ENCODE measurements at places on chromosomes 13 and 19.

DNA sequence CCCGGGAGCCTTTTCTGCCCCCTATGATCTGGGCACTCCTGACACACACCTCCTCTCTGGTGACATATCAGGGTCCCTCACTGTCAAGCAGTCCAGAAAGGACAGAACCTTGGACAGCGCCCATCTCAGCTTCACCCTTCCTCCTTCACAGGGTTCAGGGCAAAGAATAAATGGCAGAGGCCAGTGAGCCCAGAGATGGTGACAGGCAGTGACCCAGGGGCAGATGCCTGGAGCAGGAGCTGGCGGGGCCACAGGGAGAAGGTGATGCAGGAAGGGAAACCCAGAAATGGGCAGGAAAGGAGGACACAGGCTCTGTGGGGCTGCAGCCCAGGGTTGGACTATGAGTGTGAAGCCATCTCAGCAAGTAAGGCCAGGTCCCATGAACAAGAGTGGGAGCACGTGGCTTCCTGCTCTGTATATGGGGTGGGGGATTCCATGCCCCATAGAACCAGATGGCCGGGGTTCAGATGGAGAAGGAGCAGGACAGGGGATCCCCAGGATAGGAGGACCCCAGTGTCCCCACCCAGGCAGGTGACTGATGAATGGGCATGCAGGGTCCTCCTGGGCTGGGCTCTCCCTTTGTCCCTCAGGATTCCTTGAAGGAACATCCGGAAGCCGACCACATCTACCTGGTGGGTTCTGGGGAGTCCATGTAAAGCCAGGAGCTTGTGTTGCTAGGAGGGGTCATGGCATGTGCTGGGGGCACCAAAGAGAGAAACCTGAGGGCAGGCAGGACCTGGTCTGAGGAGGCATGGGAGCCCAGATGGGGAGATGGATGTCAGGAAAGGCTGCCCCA, 8.5 kb upstream of the CEACAM7 start:
- DNase-seq: peak; percentile 49

DNA sequence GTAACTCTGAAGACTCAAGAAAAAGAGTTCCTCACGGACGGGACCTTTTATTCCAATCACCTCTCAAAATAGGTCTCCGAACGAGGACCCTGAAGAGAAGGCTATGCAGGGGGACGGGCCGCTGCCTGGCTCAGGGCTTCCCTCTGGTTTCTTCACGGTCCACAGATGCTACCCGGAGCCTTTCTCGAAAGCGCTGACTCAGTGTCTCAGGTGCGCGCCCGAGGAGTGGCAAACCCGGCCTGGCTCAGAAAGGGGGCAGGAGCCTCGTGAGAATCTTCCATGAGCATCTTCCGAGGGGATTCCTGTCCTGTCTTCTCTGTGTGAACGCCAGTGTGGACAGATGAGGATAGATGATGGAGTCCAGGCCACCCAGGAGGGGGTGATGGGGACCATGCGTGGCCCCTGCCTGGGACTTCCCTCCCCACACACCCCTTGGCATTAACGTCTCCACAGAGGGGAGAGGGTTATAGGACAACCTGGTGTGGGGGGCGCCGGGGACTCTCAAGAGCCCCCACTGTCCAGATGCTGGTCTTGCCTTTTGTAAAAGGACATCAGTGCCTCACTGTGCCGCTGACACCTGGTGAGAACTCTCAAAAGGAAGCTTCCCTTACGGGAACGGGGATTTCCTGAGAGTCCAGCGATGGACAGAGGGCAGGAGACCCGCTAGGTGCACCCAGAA, 16.5 kb downstream of the LSM4 start:
- DNase-seq: no peak

DNA sequence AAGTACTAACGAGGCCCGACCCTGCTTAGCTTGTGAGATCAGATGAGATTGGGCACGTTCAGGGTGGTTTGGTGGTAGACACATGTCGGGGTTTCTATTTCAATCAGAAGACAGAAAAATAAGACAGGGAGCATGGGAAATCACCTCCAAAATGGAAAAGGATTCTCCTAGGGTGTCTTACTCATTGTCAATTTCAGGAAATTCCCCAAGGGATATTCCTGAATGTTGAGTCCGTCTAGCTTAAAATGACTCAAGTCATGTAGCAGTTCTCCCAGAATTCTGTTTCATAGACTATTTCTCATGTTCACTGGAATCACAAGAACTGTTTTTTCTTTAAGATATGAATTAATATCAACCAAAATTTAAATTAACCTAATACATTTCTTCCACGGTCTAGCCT, 380.1 kb downstream of the EFNB2 start:
- no peak for DNase-seq

DNA sequence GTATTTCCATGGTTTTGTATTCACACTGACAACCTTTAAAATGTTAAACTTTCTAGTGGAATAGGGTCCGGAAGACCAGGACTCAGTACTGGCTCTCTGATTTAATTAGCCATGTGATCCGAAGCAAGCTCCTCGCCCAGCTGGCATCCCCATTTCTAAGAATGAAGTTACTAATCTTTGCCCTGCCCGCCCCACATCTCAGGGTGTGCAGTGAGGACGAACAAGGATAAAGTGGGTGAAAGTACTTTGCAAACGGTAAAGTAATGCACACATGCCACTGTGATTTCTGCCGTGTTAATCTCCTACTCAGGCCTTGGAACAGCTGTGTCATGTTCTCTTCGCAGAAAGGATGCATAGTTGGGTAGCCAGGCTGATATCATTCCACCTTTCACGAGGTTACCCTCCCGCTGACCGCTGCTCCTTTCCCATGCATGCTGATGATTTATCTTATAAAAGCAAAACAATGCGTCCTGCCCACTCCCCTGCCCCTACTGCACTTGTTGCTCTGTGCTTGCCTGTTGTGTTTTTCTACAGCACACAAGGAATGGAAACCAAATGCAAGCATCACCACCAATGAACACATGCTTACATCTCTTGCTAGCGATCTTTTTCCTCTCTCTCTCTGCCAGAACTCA, 539.0 kb downstream of the EFNB2 start:
- no peak for DNase-seq

- DNase-seq: no peak
These were observed 3.5 kb upstream of the LILRB4 start for GRCh38 chr19:54659300-54659699.

GRCh38 chr13:86569119-86569518, 769.9 kb upstream of the SLITRK6 start:
- no peak for DNase-seq

- DNase-seq: no peak
These were observed 996 bp downstream of the ERVV-2 start for GRCh38 chr19:53045536-53045935.

GRCh38 chr19:2371656-2372055, 11.6 kb downstream of the TMPRSS9 start:
- no peak for DNase-seq

DNA sequence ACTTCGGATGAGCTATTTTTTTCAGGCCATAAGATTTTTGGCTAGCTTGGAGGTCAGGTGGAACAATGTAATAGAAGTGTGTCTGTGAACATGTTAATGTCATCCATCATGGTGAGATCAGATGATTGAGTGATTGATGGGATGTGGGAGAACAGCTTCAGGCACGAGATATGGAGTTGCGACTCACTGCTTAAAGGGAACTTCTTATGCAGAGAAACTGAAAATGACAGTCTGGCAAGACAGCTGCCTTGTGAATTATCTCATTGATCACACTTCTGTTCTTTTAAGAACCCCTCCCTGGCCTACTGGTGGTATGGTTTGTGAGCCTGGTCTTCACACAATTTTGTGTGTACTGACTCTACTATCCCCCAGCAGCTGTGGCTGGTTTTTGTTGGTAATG, 96.0 kb downstream of the OLFM4 start:
- DNase-seq: no peak

DNA sequence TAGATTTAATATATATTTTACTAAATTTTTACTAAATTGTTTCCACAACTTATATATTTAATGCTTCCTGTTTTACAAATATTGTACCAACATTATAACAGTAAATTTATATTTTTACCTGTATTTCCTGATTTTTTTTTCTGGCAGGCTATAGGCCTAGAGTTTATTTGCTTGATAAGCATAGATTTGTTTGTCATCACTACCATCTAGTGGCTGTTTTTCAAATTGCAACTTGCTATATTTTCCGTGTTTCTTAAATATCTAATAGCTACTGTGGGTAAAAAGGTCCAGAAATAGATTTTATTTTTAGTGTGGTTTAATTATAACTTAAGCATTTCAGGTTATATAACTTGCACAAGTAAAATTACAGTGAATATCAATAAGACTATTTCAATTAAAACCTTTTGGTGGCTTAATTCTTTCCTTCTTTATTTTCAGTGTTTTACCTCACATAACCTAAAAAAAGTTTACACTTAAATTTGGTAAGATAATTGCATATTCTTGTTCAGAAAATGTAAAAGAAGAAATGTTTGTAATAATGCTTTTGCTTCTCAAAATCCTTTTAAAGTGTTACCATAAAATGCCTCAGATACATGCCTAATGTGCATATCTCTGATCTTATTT, 60.6 kb downstream of the NDFIP2 start:
- no peak for DNase-seq

DNA sequence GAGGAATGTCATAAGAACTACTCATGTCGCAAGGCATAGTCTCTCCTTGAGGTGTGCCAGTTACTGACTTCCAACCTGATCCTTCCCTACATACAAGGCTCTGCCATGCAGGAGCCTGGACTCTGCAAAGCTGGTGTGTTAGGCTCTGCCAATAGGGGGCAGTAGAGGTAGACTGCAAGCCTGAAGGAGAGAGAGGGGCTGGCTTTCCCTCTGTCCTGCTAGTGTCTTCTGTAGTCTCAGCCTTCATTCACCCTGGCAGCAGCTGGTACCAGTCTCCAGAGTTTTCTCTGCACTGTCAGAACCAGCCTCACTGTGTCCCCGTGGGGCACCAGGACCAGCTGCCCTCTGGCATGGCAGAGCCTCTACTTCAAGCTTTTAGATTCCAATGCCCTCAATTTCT, 14.5 kb downstream of the SHISA2 start:
- peak; percentile 20 for DNase-seq

DNA sequence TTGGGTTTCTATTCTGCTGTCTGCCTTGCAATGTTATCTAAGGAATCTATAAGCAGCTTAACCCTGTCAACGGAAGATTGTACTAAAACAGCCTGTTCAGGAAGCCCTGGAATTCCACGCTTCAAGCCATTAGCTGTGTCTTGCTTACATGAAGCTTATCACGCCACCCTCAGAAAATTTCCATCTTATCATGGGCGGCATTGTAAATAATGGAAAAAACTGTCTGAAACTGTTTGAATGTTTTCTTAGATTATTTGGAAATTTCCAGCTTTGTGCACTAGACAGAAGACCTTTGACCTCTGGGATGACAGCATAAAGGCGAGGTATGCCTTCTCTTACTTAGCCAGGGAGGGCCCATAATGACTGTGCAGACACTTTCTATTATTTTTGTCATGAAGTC, 319.7 kb downstream of the KCNRG start:
- DNase-seq: no peak

DNA sequence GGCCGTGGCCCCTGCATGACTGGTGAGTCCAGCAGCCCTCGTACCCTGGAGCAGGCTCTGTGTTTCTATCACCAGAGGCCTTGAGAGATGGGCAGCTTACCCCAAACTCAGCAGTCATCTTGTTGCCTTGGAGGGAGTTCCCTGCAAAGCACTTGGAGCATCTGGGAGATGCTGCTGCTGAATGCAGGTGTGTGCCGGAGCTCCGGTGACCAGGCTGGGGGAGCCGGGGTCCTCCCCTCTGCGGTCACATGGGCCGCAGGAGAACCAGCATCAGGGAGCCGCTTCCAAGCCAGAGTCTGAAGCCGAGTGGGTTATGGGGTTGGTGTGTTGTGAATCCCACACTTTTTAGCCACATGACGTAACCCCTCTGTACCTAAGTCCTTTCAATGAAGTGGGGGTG, 82.8 kb downstream of the TEX29 start:
- no peak for DNase-seq

- DNase-seq: no peak
These were observed 1165.3 kb downstream of the EFNB2 start for GRCh38 chr13:105370011-105370650.

- no peak for DNase-seq
These were observed 10.3 kb upstream of the ZBTB7A start for GRCh38 chr19:4077007-4077374.

- DNase-seq: no peak
These were observed 2.2 kb upstream of the PLAUR start for GRCh38 chr19:43672061-43672679.

DNA sequence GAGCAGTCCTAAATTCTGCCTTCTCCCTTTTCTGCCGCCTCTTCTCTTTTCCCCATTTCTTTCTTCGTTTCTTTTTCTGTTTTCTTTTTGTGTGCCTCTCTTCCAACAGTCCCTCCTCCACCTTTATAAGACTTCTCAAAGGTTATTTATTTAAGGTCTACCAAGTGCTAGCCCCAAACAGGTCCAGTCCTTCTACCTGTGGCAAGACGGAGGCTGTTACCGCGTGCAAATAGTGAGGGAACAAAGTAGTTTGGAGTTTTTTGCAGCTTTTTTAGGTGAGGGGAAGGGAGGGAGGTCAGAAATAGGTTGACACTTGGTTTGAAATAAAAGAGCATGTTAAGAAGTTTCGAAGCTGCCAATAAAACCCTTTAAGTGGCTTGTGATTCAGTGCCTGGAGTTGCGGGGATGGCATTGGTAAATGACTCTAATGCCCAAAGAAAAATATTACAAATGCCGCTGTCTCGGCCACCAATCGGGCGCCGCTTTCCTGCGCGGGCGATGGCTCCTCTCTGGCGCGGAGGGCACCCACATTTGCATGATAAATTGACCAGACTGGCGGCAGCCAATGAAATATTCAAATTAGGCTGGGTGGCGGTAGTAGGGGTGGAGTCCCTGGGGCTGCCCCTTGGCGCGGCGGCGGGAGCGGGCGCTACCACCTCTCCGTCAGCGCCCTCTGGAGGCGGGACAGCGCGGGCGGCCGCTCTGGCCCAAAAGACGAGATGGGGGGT, 7.5 kb upstream of the TSHZ3 start:
- DNase-seq: peak; percentile 31

DNA sequence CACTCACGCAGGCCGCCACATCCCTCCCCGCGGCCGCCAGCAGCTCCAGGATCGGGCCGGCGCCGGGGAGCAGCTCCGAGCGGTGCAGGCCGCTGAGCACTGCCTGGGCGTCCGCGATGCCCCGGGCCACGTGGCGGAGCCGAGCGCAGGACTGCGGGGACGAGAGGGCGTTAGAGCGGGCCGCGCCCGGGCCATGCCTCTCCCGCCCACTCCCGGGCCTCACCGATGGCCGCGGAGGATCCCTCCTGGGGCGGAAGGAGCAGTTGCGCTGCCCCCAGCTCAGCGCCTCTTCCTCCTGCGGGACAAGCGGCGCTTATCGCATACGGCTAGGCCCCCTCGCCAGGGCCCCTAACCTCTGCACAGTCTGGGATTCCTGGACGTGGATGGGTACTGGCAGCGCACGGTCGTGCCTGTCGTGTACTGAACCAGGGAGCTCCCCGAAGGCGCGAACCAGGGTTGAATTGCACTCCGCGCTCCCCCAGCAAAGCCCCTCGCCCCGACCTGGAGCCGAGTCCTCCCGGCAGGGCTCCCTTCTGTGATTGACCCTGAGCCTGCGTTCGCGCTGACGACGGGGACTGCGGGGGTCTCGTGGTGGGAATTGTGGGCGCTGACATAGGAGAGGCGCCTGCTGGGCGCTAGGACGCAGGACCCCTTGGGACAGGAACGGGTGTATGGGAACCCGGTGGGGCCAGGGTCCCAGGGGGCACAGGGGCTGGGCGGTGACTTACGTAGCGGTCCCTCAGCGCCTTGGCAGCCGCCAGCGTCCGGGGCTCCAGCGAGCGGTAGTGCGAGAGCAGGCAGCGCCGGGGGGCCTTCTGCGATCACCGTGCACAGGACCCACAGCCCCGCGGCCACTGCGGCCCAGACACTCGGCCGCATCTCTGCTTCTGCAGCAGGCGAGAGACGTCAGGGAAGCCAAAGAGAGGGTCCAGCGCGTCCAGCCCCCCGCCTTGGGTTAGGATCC, 673 bp downstream of the IFNL4 start:
- DNase-seq: no peak

- DNase-seq: no peak
These were observed 844 bp downstream of the ARRDC2 start for GRCh38 chr19:18008814-18009213.
